Mesothelial cell of epicardium (in vitro differentiated cells): ENCODE measurements at places on chromosomes 4 and X. TPM values are rescaled to one million over a fixed set of nuclear protein-coding genes. Genes with fewer than 3 reads are reported as not detected.

NSG1 gene
- total RNA-seq = 45.8 to 55.6 TPM (median 48.6 TPM) in 3 replicates

- H3K4me1 ChIP-seq = peaks cover 10% of the 10 kb centered on the region
- no peak overlapping the region for H3K27ac ChIP-seq
- H3K36me3 ChIP-seq = no peaks in the 10 kb centered on the region
- no peaks in the 10 kb centered on the region for H3K27me3 ChIP-seq
Observed at GRCh38 chrX:112867570-112867969, 26.9 kb upstream of the AMOT start.

USP17L29 gene
- total RNA-seq = not detected in 3 replicates

GRCh38 chrX:118530219-118530911, 34.8 kb downstream of the DOCK11 start:
- no peak overlapping the region for H3K27ac ChIP-seq
- peaks cover 32% of the 10 kb centered on the region for H3K4me1 ChIP-seq
- DNase-seq = no peak
- peaks cover 6% of the 10 kb centered on the region for H3K36me3 ChIP-seq
- no peak overlapping the region for H3K4me3 ChIP-seq

- DNase-seq = no peak
- H3K27me3 ChIP-seq = no peaks in the 10 kb centered on the region
- H3K27ac ChIP-seq = peak overlapping the region; percentile 83
- H3K4me3 ChIP-seq = no peak overlapping the region
- H3K4me1 ChIP-seq = peaks cover 41% of the 10 kb centered on the region
- no peaks in the 10 kb centered on the region for H3K36me3 ChIP-seq
Observed at GRCh38 chrX:116277351-116278225, 107.0 kb downstream of the AGTR2 start.

GRCh38 chr4:152090543-152090942, 329.7 kb upstream of the GATB start:
- H3K27ac ChIP-seq = no peak overlapping the region
- H3K4me1 ChIP-seq = peaks cover 10% of the 10 kb centered on the region
- no peaks in the 10 kb centered on the region for H3K36me3 ChIP-seq
- H3K27me3 ChIP-seq = no peaks in the 10 kb centered on the region

TBX22 gene
- 0.09 TPM in 1 of 3 replicates, not detected in the others for total RNA-seq

GRCh38 chr4:156656896-156657295, 314.7 kb downstream of the PDGFC start:
- DNase-seq = no peak
- no peaks in the 10 kb centered on the region for H3K27me3 ChIP-seq
- H3K36me3 ChIP-seq = no peaks in the 10 kb centered on the region
- H3K4me1 ChIP-seq = peaks cover 13% of the 10 kb centered on the region
- H3K27ac ChIP-seq = peak overlapping the region; percentile 86
- no peak overlapping the region for H3K4me3 ChIP-seq

DNA sequence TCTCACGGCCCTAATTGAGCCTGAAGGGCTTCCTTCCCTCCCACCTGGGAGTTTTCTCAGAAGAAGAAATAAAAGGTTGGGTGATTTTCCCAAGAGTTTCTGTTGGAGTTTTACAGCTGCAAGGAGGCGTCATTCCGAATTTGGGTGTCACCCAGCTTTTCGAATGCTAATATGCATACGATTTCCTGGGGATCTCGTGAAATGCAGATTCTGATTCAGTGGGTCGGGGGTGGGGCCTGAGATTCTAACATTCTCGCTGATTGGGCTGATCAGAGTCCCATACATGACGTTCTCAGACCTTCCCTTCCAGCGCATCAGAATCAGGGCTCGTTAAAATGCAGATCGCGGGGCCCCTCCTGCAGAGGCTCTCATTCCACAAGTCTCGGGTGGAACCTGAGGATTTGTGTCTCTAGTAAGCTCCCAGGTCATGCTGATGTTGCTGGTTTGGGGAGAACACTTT, 125.8 kb upstream of the STX18 start:
- H3K4me3 ChIP-seq = peak overlapping the region; percentile 48
- no peak for DNase-seq
- H3K4me1 ChIP-seq = peaks cover 82% of the 10 kb centered on the region
- no peaks in the 10 kb centered on the region for H3K27me3 ChIP-seq
- H3K36me3 ChIP-seq = peaks cover under 1% of the 10 kb centered on the region

SHROOM4 gene
- 15.1 to 15.4 TPM (median 15.4 TPM) in 3 replicates for total RNA-seq

DNA sequence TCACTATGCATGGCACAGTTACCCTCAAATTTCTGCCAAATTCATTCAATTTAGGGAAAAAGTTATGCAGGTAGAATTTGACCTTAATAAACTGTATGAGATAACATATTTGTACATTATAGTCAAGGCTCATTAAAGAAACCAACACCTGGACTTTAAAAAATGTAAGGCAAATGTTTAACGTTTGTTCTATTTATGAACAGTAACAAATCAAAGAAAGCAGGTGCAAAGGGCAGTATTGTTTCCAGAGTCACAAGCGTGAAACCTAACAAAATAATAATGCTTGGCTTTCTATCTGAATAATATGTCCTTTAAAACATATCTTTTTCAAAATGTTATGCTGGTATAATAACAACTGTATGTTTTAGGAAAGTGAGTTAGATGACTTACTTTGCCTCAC, 41.2 kb downstream of the LIN54 start:
- H3K27me3 ChIP-seq = no peaks in the 10 kb centered on the region
- no peak overlapping the region for H3K4me3 ChIP-seq
- peaks cover 29% of the 10 kb centered on the region for H3K36me3 ChIP-seq
- H3K27ac ChIP-seq = no peak overlapping the region

ASB11 gene
- not detected in 3 replicates for total RNA-seq

DNA sequence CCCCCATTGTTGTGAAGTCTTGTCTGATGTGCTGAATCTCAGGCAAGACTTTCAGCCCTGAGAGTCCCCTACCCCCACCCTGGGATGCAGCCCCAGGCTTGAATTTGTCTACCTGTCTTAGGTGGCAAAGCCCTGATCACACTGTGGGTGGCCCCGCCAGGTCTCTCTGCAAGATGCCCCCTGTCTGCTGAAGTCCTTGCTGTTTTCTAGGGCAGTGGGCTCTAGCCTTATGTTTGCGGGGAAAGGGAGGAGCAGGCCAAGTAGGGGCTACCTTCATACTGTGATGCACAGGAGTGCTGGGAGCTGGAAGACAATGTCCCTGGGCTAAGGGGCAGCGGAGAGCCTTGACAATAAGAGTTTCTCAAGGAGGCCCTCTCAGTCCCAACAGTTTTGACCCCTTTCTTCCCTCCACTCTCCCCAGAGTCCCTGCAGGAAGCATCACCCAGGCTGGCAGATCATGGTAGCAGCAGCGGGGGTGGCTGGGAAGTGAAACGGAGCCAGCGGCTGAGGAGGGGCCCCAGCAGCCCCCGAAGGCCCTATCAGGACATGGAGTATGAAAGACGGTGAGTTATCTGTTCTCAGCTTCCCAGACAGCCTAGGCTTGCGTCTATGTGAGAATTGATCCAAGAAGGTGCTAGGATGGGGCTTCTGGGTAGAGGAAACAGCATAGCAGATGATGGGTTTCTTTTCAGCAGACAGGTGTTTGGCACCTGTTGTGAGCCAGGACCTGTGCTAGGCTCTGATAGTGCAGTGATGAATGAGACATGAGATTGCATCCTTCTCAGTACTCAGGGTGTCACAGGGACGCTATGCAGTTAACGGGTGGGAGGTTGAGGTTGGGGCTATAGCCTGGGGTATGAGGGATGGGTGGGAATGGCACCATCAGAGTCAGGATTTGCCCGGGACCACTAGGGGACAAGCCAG, 2.2 kb downstream of the RBM10 start:
- H3K36me3 ChIP-seq = peaks cover 18% of the 10 kb centered on the region
- H3K4me1 ChIP-seq = peaks cover 7% of the 10 kb centered on the region
- DNase-seq = no peak
- no peak overlapping the region for H3K27ac ChIP-seq
- no peaks in the 10 kb centered on the region for H3K27me3 ChIP-seq
- H3K4me3 ChIP-seq = no peak overlapping the region

DNA sequence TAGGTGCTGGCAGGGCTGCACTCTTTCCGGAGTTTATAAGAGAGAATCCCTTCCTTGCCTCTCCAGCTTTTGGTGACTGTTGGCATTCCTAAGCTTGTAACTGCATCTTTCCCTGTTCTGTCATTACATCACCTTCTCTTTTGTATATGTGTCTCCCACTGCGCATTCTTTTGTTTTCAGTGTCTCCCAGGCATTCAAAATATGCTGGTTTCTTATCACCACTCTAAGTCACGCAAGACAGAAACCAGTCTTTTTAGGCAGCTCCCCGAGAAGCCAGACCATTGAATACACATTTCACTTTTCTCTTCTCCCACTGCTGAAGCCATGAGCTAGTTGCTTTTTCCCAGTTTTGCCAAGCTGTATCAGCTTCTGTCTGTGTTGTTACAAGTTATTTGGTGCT, 71.0 kb downstream of the LAS1L start:
- peak overlapping the region; percentile 89 for H3K27ac ChIP-seq
- peaks cover 1% of the 10 kb centered on the region for H3K36me3 ChIP-seq
- no peak overlapping the region for H3K4me3 ChIP-seq
- H3K4me1 ChIP-seq = peaks cover 5% of the 10 kb centered on the region

DNA sequence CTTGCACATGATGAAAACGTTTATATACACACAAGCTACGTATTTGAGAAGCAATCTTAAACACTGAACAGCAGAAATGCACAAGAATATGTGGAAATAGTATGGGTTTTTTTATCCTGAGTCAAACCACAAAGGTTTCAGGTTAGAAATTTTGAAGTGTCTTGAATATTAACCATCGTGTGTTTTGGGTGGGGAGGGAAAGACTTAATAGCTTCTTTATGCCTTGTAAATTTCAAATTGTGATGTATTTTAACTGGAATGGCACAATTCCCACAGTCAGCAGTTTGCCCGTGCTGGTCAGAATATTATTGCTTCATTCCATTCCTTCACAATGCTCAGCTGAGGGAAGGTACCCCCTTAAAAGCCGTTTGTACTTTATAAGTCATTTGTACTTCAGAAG, 67.4 kb upstream of the WDR1 start:
- no peak overlapping the region for H3K4me3 ChIP-seq
- no peak overlapping the region for H3K27ac ChIP-seq
- H3K36me3 ChIP-seq = no peaks in the 10 kb centered on the region
- peaks cover 2% of the 10 kb centered on the region for H3K4me1 ChIP-seq

GRCh38 chr4:132297346-132297745, 851.7 kb upstream of the PCDH10 start:
- no peak overlapping the region for H3K27ac ChIP-seq
- H3K36me3 ChIP-seq = no peaks in the 10 kb centered on the region
- H3K27me3 ChIP-seq = no peaks in the 10 kb centered on the region
- DNase-seq = no peak
- peaks cover 3% of the 10 kb centered on the region for H3K4me1 ChIP-seq

- no peaks in the 10 kb centered on the region for H3K36me3 ChIP-seq
- H3K4me1 ChIP-seq = peaks cover 11% of the 10 kb centered on the region
- no peak for DNase-seq
- H3K4me3 ChIP-seq = no peak overlapping the region
Observed at GRCh38 chr4:177485528-177485927, 43.3 kb upstream of the AGA start.

GRCh38 chr4:82430964-82431745, 765 bp downstream of the ENOPH1 start:
- peak overlapping the region; percentile 100 for H3K4me3 ChIP-seq
- H3K27me3 ChIP-seq = no peaks in the 10 kb centered on the region
- peaks cover 29% of the 10 kb centered on the region for H3K36me3 ChIP-seq
- H3K4me1 ChIP-seq = peaks cover 37% of the 10 kb centered on the region
- peak; percentile 45 for DNase-seq

DNA sequence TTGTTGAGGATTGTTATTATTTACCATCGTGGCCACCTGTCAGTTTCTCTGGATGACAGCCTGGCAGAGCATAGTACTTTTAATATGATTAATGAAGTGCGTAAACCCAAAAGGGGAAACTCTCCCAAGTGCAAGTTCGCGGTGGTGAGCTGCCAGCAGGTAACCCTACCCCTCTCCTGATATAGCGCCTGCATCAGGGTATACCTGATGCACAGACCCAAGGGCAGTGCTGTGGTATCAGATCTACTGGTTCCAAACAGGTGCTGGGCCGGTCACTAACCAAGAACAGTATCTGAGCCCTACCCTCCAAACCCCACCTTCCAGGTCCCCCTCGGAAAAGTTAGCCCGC, 1.6 kb downstream of the RNF150 start:
- no peak for DNase-seq
- H3K4me3 ChIP-seq = peak overlapping the region; percentile 91
- peaks cover 3% of the 10 kb centered on the region for H3K36me3 ChIP-seq
- peaks cover 27% of the 10 kb centered on the region for H3K27me3 ChIP-seq
- peaks cover 40% of the 10 kb centered on the region for H3K4me1 ChIP-seq

ACSL1 gene
- 18.0 to 20.9 TPM (median 19.2 TPM) in 3 replicates for total RNA-seq

- no peak overlapping the region for H3K4me3 ChIP-seq
- no peak overlapping the region for H3K27ac ChIP-seq
- H3K36me3 ChIP-seq = peaks cover 36% of the 10 kb centered on the region
- no peak for DNase-seq
- H3K4me1 ChIP-seq = peaks cover 9% of the 10 kb centered on the region
Observed at GRCh38 chr4:169098969-169099690, 89.1 kb upstream of the CBR4 start.

DNA sequence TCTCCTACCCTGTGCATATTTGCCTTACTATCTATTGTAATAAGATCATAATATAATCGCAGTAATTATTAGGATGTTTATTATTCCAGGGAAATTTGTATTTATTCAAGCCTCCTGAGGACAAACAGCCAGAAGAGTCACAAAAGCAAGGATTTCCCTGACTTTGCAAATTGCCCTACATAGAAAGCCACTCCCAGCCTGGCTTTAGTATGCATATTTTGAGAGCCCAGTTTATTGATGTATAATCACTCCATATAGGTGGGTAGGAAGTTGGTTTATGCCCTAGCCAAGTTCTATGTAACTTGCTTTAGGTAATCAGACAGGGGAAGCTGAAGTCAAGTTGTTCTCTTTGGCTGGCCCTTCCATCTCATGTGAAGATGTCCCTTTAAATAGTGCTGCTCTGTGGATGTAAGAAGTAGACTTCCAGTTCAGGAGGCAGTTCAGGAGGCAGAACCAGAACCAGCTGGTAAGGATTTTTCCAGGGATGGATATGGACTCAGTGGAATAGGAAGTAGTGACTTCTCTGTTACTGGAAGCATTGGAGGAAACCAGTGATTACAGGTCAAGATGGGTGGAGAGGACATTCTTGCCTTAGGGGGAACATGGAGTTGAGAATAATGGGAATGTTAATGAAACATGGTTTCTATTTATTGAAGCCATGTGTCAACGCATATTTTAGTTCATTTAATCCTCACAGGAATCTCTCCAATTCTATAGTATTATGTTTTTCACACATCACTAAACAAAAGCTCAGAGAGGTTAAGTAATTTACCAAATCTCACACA, 70.5 kb upstream of the KIT start:
- H3K4me1 ChIP-seq = no peaks in the 10 kb centered on the region
- no peak for DNase-seq
- no peaks in the 10 kb centered on the region for H3K36me3 ChIP-seq
- no peak overlapping the region for H3K4me3 ChIP-seq

PHOX2B gene
- not detected in 3 replicates for total RNA-seq

GRCh38 chr4:81594490-81595159, 122.9 kb upstream of the RASGEF1B start:
- no peak for DNase-seq
- H3K4me3 ChIP-seq = no peak overlapping the region
- H3K27me3 ChIP-seq = peaks cover 2% of the 10 kb centered on the region
- H3K36me3 ChIP-seq = no peaks in the 10 kb centered on the region

HSFX4 gene
- not detected in 3 replicates for total RNA-seq

- no peak overlapping the region for H3K4me3 ChIP-seq
- no peak for DNase-seq
- H3K36me3 ChIP-seq = no peaks in the 10 kb centered on the region
- peaks cover 13% of the 10 kb centered on the region for H3K4me1 ChIP-seq
Observed at GRCh38 chrX:63746278-63746677, 38.7 kb downstream of the ARHGEF9 start.

ANKRD37 gene
- total RNA-seq = 3.5 to 3.7 TPM (median 3.5 TPM) in 3 replicates
